Stimulated activated CD4-positive, alpha-beta T cell treated with anti-CD3 and anti-CD28 coated beads, Interleukin-15, amount 100 ng/mL, for 1 hour (primary cell): ENCODE measurements at places on chromosomes 11 and 22.

DNA sequence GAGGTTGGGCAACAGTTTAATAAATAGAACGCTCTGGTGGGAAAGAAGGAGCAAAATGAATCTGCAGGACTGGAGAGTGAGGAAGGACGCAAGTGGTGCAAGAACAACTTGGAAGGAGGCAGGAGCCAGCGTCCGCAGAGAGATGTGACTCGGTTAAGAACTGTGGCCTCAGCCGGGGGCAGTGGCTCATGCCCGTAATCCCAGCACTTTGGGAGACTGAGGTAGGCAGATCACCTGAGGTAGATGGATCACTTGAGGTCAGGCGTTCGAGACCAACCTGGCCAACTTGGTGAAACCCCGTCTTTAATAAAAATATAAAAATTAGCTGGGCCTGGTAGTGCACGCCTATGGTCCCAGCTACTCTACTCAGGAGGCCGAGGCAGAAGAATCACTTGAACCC, 319.7 kb downstream of the LARGE1 start:
- DNase-seq: no peak

- DNase-seq: no peak
Observed at GRCh38 chr11:108880510-108880909, 215.6 kb downstream of the DDX10 start.

GRCh38 chr11:45252134-45252856, 33.8 kb downstream of the SYT13 start:
- DNase-seq: peak; percentile 8

- DNase-seq: no peak
Observed at GRCh38 chr11:2570841-2571597, 126.2 kb downstream of the KCNQ1 start.

DNA sequence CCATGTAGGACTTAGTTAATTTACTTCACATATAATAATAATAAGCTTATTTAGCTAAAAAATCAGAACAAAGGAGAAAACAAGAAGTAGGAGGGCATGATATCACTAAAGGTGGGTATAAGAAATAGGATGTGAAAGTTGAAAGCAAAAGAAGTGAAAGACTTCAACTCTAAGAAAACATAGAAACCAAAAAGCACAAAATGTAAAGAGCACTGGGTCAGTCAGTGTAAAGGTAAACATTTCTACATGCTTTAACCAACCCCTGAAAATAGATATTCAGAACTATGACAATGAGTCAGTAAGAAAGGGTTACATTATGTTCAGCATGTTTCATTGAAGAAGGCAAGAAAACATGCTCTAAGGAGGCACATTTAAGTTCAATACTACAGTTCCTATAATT, 298.8 kb downstream of the SWAP70 start:
- DNase-seq: no peak

DNA sequence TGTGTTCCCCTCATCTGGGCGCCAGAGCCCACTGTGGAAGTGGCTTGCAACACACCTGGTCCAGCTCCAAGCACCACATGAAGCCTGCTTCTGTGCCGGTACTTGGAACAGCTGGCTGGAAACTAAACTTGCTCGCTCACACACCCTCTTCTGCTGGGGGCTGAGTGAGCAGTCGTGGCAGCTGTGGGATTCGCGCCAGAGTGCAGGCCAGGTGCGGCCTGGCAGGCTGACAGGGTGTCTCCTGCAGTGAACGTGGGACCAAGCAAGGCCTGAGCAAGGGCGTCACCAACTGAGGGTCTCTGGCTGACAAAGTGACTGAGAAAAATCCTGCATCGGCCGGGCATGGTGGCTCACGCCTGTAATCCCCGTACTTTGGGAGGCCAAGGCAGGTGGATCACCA, 15.2 kb downstream of the SMC1B start:
- DNase-seq: no peak

GRCh38 chr22:24976442-24977218, 24.1 kb downstream of the KIAA1671 start:
- no peak for DNase-seq

GRCh38 chr11:125180413-125181305, 16.1 kb downstream of the PKNOX2 start:
- no peak for DNase-seq

GRCh38 chr22:45271667-45272201, 13.0 kb upstream of the UPK3A start:
- DNase-seq: no peak

DNA sequence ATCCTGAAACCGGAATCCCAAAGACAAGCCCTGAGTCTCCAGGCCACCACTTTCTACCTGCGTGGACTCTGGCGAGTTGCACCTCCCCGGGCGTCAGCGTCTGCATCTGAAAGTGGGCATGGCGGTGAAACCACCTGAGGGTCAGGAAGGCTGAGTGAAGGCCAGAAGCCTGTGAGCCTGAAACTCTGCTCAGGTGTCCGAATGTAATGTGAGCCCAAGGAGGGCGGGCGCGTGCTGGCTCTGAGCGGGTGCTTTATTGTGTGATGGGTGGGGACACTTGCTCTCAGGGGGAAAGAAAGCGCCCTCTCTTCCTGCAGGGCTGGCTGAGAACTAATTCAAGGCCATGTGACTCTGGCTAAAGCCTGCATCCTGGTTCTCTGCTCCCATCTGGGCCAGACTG, 135.6 kb downstream of the ST3GAL4 start:
- DNase-seq: no peak

DNA sequence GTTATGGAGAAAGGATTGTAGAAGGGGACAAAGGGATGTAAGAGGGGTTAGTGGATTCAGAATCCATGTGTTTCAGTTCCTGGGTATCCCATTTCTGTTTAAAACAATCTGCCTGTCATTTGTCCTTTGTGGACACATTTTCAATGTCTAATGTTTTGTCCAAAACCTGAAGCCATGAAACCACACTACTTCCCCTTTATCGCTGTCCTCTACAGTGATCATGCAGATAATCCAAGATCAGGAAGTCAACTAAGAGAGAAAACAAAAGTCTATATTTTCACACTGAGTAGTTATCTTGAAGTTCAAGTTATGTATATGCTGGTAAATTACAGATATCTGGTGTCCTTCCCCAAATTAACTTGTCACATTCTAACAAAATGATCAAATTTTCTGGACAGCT, 457.0 kb downstream of the NTM start:
- no peak for DNase-seq

GRCh38 chr22:29202212-29203192, 3.2 kb upstream of the EMID1 start:
- DNase-seq: no peak

- no peak for DNase-seq
Observed at GRCh38 chr11:74221816-74222215, 50.7 kb downstream of the PPME1 start.

DNA sequence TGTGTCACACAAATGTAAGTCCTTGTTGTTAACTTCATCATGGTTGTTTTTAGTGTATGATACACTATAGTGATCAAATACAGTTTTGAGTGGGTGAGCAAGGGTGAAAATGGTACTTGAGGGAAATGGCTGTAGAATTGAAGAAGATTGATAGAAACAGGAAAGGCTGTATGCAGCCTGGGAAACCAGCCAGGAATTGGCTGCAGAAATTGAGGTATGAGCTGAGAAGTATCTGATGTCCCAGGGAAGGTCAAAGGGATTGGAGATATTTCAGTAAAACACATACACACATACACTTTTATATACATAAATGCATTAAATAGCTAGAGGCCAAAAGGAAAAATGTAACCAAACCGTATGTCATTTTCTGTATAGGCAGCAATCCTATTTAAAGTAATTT, 13.1 kb upstream of the YAP1 start:
- DNase-seq: no peak

DNA sequence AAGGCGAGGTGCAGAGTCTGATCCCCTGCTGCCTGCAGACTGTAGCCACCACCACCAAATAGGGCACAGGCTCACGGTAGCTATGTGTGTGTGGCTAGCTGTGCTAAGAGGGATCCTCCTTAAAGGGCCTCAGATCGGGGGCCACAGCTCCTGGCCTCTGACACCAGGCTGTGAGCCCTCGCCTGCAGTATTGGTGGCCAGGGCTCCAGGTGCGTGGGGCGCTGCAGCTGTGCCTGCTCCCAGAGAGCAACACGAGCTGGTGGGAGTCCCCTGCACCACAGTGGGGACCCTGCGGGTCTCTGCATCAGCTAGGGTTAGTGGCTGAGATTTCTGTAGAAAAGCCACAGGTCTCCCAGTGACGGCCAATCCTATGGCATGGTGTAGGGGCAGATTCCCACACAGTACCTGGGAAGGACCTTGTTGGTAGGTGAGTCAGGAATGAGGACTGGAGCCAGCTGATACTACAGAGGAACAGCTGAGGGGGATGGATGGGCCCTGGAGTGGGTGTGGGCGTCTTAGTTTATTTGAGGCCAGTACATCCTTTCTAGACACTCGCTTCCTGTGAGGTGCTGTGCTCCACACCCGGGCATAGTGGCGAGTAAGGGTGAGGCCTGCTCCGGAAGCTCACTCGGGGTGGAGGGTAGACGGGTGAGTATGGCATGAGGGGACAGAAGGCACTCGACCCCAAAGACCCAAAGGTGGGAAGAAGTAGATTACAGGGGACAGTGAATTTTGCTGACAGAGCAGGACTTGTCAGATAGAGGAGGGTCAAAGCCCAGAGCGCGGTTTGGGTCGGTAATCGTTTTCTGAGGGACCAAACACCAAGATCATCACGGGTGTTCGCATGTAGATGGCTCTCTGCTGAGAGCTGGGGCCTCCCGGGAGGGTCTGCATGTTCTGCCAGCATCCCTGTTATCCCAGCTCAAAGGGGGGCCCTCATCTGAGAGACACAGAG, 212.5 kb downstream of the TBC1D22A start:
- DNase-seq: no peak

DNA sequence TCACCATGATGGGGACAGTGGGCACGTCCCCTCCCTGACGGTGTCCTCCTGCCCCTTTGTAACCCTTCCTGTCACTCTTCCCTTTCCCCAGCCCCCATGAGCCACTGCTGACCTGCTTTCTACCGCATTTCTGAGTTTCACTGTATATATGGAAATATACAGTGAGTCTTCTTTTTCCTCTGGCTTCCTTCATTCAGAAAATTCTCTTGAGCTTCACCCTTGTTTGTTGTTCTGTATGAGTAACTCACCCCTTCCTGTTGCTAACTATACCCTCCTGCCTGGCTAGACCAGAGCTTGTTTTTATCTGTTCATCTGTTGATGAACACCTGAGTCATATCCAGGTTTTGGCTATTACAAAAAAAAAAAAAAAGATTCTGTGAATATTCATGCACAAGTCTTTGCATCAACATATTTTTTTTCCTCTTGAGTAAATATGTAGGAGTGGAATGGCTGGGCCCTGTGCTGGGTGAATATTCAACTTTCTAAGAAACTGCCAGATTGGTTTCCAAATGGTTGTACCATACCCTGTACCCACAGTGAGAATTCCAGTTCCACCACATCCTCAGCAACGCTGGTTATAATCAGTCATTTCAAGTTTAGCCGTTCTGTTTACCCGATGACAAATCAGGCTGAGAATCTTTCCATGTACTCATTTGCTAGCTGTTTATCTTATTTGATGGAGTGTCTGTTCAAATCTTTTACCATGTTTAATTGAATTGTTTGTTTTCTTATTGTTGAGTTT, 62.0 kb downstream of the IGF2 start:
- no peak for DNase-seq

DNA sequence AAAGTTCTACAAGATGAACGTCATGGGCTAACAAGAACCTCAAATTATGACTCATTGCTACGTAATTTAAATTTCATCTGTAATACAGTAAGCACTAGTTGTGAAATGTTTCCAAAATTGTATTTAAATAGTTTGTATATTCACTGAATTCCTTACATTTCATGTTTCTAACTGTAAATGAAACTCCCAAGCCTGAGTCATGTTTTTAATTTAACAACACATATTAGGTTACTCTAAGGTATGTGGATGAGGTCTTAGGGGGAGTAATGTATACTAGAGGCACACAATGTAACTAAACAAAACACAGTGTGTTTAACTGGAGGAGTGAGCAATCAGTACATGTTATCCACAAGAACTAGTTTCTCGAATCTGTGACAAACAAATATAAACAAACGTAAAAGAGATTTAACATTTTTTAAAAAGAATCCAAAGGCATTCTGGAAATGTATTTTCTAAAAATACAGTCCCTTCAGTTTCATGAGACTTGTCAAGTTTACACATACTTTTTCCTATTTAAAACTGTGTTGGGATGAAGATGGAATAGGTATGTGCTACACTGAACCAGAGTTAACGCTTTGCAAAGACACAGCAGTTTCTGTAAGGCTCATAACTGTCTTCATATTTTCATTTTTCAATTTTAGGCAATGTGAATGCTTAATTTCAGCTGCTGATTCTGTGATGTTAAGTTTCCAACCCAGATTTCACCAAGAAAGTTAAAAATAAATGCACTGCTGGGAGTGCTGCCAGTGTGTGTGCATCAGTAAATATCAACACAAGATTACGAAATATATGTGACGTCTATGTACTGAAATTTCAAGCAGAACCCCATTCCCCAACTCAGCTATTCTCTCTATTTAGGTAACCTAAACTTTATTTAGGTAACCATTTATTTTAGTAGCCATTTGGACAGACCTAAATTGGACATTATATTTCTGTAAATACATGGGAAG, 52.6 kb downstream of the PITPNB start:
- DNase-seq: no peak

- DNase-seq: no peak
Observed at GRCh38 chr11:69240332-69241074, 53.5 kb upstream of the MYEOV start.

GRCh38 chr11:16784097-16784496, 45.6 kb downstream of the C11orf58 start:
- no peak for DNase-seq

DNA sequence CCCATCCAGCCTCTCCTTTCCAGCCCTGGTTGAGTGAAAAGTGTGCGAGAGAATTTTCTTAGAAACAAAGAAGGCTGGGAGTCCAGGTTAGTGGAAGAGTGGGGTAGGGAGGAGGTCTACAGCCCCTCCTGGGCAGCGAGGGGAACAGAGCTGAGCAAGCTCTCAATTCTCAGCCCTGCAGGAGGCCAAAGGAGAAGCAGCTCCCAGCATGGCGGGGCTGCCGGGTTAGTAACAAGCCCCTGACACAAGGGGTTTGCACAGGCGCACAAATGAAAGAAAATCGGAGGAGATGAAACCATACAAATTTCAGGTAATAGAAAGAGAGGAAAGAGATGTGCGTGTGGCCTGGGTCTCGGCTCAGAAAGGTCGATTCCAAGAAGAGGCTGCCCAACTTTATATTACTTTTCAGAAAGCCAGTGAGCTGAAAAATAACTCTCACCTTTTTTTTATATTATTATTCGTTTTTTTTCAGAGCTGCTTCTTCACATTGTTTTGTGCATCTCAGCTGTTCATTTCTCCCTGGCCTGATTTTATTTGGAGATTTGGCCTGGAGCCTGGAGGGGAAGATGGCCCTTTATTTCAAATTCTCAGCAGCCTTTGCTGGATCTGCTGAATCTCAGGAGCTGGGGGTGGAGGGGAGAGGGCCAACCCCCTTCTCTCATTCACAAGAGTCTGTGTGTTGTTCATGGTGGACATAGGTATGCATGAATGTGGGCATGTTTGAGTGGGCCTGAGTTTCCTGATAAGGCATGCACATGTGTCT, 583.2 kb downstream of the BUD13 start:
- DNase-seq: no peak

GRCh38 chr11:63858628-63859550, 20.0 kb downstream of the MARK2 start:
- no peak for DNase-seq
